ENCODE measurements at places on chromosomes 5 and 9.

GRCh38 chr9:120500733-120501132, 79.2 kb downstream of the CDK5RAP2 start:
- DNase-seq: no peak

- no peak for DNase-seq
Measured at GRCh38 chr9:81079055-81079454, 610.3 kb downstream of the TLE1 start.

- DNase-seq: no peak
Measured at GRCh38 chr9:112542593-112543292, 56.1 kb downstream of the KIAA1958 start.

DNA sequence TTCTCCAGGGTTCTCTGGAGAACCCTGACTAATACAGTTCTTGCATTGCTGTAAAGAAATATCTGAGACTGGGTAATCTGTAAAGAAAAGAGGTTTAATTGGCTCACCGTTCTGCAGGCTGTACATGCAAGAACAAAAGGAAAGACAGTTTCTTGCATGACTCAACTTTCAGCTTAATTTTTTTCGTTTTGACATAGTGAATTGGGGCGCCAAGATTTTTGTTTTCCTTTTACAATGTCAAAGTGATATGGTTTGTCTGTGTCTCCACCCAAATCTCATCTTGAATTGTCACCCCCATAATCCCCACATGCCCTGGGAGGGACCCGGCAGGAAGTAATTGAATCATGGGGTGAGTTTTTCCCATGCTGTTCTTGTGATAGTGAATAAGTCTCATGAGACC, 11.8 kb upstream of the CRHBP start:
- no peak for DNase-seq

DNA sequence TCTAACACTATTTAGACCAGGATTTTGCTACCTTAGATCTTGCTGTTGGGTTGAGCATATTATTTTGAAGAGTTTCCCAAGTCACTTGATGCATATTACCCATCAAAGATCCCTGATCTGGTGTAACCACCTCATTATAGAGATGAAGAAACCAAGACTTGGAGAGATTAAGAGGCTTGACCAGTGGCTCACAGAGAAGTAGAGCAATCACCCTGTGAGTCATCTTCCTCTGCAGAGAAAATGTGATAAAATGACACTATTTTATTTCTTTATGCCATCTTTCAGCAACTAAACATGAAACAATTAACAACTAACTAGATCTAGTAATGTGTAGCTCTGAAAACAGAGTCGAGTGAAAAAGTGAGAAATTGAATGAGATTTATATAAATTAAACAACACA, 76.1 kb downstream of the KIF4B start:
- DNase-seq: no peak

- DNase-seq: no peak
Measured at GRCh38 chr9:133839822-133840329, 101.7 kb upstream of the SARDH start.

- DNase-seq: no peak
Measured at GRCh38 chr5:148973455-148973854, 89.4 kb downstream of the SH3TC2 start.

GRCh38 chr9:88425538-88425950, 37.3 kb downstream of the SPIN1 start:
- no peak for DNase-seq

GRCh38 chr9:14530841-14531240, 162.4 kb downstream of the ZDHHC21 start:
- DNase-seq: no peak

GRCh38 chr5:102788788-102789187, 33.7 kb downstream of the PAM start:
- DNase-seq: no peak

DNA sequence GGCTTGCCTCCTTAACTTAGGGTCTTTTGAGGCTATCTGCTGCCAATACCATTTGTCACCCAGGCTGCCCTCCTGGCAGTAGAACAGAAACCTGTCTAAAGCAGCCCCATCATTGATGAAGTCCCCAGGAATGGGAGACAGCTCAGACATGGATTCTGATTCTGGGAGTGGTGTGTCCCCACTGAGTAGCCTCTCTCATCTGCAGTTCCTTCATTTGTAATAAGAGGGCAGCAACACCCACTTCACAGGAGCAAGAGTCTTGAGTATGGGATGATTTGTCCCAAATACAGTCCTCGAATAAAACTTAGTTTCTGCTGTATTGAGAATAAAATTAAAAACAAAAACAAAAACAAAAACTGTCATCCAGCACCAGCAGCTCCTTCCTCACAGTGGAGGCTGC, 167.6 kb downstream of the ASTN2 start:
- DNase-seq: no peak

DNA sequence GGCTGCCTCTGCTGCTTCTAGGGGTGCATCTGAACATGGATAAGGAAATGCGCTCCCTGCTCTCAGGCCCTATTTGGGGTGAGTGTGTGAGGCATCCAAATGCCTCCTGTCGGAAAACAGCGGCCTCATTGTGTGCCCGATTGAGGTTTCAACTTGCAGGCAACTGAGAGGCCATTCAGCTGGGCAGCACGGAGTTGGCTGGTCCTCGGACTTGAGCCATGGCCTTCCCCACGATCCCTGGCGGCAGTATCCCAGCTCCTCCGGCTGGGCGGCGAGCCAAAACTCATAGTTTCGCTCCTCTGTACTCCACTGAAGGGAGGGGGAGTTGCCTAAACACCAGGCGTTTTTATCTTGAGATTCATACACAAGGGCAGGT, 597.3 kb upstream of the SGCD start:
- DNase-seq: no peak

DNA sequence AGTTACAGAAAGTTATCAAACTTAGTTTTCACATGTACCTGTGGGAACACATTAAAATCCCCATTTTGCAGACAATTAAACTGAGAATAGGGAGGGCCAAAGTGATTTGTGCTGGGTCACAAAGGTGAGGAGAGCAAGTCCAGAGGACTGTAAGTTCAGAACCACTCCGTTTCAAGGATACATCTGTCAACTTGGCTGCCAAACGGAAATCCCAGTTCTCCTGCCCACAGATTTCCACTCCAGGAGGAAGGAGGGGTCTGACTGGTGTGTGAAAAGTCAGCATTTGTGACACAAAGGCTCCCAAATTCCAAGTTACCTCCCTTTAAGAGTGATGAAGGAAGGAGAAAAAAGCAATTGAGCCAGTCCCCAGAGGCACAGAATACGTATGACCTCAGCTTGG, 42.3 kb downstream of the PRELID2 start:
- no peak for DNase-seq

GRCh38 chr5:141100243-141100805, at the start of gene PCDHB3:
TSS of gene PCDHB3 (plus strand) at chr5:141100473. CDS start at chr5:141100650, 177 bp downstream.
- DNase-seq: no peak

DNA sequence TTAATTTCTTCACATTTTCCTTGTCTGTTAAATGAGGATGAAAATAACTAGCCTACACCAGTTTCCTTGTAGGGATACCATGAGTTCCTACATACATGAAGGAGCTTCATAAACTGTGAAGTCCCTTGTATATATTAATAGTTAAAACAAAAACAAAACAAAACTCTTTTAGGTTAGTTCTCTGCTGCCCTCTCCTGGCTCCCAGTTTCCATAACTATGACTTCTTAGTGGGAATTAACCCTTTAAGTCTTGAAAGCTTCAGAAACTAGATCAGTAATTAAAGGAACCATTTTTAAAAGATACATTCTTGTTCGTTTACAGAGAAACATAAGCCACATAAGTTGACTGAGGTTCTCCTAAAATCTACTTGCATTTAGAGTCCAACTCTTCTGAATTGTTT, 500.0 kb upstream of the C9orf72 start:
- DNase-seq: no peak

- no peak for DNase-seq
Measured at GRCh38 chr9:22158271-22158670, 149.2 kb upstream of the CDKN2B start.

- no peak for DNase-seq
Measured at GRCh38 chr9:77291714-77292113, 114.4 kb downstream of the VPS13A start.

DNA sequence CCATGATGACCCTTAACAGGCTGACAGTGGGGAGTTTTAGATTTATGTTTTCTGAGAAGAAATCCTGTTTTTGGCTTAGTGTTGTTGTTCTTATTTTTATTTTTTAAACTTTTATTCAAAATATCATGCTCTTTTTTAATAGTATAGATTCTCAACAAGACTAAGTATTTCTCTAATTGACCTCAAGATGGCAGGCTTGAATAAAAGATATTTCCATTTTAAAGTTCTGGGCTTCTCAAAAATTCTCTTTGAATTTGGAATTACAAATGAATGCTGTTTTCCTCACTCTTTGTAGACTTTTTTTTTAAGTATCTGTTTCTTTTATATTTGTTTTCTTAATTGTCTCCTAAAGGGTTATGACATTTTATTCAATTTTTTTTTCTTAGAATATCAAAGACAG, 50.0 kb upstream of the SH3GL2 start:
- no peak for DNase-seq

DNA sequence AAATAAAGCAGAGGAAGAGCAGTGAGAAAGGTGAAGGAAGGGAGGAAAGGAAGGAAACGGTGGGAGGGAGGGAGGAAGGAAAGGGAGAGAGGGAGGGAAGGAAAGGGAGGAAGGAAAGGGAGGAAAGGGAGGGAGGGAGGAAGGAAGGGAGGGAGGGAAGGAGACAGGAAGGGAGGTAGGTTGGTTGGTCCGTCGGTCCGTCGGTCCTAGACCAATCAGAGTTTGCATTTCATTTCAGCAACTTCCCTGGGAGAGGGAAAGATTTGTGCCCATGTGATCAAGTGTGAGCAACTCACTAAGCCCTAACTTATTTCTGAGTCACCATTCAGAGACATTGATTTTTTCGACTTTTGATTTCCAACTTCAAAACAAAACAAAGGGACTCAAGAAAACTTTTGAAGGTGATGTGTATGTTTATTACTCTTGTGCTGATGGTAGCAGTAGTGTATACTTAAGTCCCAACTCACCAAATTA, 18.8 kb downstream of the NANS start:
- no peak for DNase-seq

DNA sequence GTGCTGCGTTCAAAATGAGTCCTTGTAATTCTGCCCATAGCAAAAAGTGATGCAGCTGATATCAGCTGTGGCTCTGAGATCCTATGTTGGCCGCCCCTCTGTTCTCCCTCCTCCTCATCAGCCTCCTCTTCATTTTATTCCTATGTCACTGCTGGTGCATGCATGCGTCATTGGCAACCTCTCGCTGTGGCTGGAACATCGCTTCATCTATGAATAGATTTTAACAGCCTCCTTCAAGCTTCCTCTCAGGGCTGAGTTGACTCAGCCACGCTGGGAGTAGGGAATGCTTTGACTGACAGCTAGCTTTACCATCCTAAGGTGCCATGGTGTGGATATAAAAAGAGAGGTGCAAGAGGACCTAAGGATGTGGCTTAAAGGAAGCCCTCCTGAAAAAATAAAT, 303.5 kb downstream of the PLK2 start:
- no peak for DNase-seq

DNA sequence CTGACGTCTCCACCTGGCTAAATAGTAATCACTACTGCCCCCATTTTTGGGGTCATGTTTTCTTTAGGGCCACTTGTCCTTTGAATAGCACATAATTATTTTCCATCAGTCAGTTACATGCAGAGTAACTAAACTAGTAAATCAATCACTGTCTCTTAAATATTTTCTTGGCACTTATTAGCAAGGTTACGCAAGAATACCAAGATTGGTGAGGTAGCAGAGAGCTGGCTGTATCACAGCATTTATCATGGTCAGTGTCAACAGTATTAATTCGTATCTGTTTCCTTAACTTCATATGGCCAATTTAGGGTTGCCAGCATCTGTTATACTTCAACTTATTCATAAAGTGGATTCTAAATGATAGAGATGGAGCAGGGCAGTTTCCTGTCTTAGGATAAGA, 346.8 kb upstream of the FAM174A start:
- DNase-seq: no peak

DNA sequence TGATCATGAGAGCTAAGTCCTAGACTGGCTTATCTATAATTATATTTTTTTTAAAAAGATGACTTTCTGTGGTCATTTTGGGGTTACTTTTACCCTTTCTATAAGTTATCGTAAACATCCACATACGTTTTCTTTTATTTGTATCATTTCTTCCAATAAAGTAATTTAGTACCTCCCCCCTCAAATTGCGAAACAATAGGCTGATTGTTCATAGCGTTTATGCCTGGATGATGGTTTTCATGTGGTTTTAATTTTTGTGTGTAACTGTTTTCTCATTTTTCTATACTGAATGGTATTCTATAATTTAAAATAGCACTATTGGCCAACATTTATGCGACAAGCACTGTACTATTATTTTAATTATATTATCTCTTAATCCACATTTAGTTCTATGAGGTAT, 44.5 kb downstream of the SMC5 start:
- no peak for DNase-seq

DNA sequence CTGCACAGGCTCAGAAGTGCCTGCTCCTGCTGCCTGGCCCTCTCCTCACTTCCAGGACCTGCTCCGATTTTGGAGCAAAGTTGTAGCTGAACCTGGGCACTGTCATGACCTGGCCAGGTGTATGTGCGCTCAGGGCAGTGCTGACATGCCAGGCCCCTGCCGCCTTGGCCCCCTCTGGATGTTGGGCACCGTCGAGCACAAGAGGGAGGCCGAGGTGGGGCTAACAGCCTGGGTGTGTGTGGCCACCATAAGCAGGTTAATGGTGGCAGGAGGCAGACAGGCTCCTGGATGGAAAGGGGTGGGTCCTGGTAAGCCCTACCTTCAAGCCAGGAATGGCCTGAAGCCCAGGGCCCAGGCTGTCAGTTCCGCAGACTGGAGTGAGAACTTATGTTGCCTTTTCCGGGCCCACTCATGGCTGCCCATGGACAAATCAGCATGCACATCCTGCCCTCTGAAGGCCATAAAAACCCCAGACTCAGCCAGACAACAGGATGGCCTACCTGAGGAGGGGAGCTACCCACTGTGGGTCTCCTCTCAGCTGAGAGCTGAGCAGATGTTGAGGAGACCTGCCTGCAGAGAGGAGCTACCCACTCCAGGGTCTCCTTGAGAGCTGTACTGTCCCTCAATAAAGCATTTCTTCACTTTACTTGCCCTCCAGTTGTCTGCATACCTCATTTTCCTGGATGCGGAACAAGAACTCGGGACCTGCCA, 66.2 kb downstream of the NACC2 start:
- no peak for DNase-seq

DNA sequence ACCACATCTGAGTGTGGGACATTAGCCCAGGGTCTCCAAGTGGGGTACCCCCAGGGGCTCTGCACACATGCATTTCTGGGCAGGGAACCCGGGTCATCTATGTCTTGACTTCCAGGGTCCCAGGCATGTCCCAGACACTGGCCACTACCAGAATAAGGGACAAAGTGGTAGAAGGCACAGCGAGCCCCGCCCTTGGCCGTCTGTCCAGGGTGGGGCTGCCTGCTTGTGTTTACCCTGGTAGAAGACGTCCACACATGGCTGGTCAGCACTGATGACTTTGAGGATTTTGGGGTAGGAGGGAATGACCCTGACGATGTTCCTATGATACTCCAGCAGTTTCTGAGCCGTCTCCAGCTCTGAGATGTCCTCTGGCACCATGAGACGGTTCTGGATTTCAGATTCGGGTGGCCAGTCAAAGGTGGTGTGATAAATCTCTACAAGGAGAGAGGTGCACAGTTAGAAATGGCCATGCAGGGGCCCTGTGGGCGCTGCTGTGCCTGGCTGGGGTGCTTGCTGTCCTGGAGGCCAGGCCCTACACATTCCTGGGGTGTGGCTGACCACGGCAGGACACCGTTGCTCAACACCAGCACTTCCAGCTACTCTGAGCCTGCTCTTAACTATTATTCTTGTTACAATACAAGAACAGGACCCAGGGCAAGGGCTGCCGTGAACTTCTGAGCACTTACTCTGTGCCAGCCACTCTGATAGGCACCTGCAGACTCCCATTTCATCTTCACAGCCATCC, 51.3 kb downstream of the AK8 start:
- DNase-seq: no peak

GRCh38 chr9:100052375-100052774, 46.4 kb downstream of the ERP44 start:
- no peak for DNase-seq
